Right kidney (tissue), 9 donors: ENCODE measurements at places on chromosomes 11 and 22.

- DNase-seq, result no peak
Measured at GRCh38 chr11:15878756-15879155, 477.6 kb downstream of the SOX6 start.

DNA sequence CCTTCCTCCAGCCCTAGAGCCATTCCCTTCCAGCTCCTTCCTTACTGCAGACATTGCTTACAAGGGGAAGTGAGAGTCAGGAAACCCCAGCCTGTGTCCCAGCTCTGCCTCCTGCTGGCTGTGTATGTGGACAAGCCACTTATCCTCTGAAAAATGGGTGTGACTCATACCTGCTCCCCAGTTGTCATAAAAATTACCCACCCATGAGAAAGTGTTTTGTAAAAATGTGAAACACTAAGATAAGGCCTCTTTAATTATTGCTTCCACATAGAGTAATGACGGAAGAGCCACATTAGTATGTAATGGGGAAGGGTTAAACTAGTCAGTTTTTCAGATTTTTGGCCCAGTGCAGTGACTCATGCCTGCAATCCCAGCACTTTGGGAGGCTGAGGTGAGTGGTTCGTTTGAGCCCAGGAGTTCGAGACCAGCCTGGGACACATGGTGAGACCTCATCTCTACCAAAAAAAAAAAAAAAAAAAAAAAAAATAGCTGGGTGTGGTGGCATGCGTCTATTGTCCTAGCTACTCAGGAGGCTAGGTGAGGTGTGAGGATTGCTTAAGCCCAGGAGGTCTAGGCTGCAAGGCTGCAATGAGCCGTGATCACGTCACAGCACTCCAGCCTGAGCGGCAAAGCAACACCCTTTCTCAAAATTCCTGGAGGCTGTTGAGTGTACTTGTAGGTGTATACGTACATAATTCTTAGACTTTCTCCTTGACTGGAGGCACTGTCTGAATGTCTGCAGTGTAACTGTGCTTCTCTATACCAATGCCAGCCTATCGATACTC is 84.9 kb downstream of the CTTN start:
- DNase-seq, result no peak

DNA sequence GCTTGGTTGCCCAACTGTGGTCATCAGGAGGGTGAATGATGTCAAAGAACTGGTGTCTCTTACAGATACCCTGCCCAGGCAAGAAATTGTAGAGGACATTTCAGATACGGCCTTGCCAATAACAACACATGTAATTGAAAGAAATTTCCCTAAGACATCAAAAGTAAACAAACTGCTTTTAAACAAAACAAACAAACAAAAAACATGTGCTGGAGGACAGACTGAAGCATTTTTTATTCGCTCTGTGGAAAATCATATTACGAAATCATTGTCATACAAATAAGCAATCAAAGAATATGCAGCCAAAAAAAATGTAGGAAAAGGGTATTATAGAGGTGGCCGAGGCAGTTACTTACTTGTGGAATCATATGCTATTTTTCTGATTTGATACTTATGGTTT is 52.1 kb upstream of the MYEOV start:
- no peak for DNase-seq

DNA sequence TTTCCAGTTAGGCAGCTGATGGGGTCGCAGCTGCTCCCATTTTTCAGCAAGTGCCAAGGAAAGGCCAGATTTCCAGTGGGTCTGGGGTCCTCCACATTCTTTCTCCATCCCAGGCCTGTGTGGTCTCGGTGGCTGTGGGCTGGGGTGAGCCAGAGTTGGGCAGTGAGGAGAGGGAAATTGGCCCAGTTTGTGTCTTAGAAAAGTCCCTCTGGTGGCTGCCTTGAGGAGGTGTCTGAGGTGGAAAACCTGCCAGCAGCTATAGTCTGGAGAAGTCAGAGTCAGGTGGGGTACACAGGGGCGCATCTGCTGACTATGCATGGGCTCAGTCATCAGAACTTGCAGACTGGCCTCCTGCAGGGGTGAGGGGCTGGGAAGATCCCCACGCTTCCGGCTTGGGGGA is 30.5 kb downstream of the MRGPRD start:
- no peak for DNase-seq

DNA sequence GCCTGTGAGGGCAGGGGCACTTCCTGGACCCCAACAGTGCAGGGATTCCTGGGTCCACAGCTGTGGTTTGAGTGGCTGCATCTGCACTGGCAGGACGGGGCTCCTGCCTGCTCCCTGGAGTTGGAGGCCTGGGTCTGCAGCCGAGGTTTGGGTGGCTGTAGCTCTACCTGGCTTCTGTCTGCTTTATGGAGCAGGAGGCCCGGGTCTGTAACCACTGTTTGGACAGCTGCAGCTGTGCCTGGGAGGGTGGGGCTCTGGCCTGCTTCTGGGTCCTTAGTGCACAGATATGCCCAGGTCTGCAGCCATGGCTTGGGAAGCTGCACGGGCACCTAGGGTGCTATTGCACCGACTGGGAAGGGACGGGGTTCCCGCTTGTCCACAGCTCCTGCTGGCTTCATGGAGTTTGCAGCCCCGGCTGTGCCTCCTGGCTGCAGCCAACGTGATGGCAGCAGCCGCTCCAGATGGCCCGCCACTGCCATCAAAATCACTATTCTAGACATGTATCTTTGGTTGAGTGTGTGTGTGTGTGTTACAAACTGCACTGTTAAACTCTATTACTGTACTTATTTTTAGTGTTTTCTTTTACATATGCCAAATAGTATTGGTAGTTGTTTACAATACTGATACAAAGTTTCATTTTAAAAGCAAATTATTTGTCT is 412.3 kb upstream of the KIRREL3 start:
- DNase-seq, result no peak

DNA sequence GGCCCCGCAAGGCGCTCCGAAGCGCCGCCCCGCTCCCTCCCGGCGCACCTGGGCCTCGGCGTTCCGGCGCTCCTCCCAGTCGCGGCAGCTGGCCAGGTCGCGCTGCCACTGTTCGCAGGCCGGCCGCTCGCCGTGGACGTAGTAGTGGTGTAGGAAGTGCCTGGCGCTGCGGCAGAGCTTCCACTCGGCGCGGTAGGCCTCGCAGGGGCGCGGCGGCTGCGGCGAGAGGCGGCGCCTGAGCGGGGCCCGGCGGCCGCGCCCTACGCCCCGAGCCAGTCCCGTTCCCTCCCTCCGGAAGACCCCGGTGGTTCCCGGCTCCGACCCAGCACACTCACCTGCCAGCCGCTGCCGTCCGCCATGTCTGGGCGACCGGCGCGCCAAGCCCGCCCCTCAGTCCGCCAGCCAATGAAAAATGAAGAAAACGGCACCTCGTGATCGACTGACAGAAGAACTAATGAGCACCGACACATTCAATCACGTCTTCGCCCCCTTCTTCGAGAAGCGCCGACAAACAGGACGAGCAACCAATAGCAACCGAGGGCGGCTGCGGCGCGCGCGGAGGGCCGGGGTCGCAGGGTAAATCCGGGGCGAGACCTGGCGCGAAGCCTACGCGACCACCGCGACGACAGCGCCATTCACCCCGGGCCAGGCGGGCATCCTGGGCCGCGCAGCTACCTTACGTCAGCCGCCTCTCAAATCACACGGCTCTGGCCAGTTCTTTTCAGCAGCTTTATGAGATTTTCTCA is at the start of gene C22orf39:
Gene C22orf39, minus strand, starts transcription at position 382 of the 746 bp plus-strand sequence. Its CDS starts 23 bp downstream, at position 359.
- peak; percentile 90 for DNase-seq

DNA sequence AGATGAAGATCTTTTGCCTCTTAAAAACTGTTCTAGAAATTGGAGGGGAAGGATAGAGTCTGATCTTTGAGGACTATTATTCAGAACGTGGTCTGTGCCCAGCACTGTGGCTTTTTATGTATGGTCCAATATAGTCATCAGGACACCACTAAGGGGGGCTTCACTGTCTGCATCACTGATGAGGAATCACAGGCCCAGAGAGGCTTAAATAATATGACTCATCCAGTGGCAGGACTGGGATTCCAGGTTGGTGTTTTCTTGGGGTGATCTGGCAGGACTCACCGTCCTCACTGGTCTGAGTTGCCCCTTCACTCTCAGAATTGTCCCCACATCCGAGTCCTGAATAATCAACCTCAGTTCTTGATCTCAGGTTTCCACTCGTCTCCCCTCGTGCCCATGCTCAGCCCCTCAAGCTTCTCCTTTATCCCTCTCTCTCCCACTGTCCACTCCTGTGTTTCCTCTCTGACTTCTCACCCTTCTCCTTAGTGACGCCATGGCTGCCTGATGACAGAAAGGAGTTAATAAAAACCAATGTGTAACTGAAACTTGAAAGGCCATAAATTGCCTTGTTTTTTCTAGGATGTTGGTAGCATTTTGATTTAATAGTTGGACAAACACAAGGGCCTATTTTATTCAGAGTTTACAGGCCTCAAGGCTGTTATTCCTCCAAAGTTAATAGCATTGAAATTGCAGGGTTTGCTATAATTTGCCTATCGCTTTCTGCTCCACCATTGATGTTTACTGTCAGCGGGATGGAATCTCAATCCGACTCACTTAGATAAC is 95.7 kb upstream of the NNMT start:
- DNase-seq, result no peak

DNA sequence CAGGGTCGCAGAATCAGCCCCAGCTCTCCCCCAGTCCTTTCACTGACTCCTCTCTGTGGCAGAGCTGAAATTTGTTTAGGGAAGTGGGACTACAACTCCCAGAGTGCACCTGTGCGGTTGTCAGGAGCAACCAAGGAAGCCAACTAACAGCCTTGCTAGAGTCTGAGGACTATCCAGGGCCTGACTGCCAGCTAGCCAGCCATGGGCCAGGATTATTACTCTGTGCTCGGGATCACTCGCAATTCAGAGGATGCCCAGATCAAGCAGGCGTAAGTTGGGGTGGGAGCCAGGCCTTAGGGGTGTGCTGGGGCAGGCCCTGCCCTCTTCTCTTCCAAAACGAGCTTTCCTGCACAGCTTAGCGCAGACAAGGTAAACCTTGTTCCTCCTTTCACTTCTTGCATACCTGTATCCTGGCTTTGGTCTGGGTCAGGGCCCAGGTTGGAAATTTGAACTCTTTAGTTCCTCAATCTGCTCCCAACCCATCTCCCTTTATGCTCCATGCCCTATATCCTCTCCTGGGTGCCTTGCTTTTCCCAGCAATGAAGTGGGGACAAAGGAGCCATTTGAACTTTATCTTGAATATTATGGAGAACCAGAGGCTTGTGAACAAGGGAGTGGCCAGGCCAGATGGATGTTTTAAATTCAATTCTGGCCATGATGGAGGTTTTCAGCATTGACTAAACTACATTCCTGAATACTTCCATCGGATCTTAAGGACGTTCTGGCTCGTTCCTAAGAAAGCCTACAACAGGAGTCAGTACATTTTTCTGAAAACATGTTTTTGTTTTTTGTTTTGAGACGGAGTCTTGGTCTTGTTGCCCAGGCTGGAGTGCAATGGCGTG is at the start of gene DNAJB13:
Gene DNAJB13, plus strand, starts transcription at position 158 of the 842 bp plus-strand sequence. Its CDS starts 44 bp downstream, at position 202.
- DNase-seq, result no peak

GRCh38 chr11:882596-882995 is 28.0 kb downstream of the CHID1 start:
- DNase-seq, result no peak

GRCh38 chr11:105000167-105000566 is 22.8 kb downstream of the CASP5 start:
- DNase-seq, result no peak

GRCh38 chr11:57798905-57799559 is 37.4 kb downstream of the CTNND1 start:
- DNase-seq, result peak; percentile 16

DNA sequence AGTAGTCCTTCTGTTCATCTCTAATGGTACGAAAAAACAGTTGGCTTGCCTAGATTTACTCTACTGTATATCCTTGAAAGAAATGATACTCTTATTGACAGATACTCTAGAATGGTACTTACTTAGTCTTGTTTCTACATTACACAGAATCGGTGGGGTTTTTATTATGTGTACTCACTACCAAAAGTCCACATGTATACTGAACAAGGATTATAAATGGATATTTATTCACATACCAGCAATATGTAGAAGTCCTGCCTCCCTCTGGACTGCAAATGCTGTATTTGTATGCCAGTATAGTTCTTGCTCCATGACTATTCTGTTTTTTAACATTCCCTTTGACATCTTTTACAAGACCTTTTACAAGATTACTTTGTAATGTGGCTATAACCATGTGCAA is 13.9 kb downstream of the PCF11 start:
- no peak for DNase-seq

DNA sequence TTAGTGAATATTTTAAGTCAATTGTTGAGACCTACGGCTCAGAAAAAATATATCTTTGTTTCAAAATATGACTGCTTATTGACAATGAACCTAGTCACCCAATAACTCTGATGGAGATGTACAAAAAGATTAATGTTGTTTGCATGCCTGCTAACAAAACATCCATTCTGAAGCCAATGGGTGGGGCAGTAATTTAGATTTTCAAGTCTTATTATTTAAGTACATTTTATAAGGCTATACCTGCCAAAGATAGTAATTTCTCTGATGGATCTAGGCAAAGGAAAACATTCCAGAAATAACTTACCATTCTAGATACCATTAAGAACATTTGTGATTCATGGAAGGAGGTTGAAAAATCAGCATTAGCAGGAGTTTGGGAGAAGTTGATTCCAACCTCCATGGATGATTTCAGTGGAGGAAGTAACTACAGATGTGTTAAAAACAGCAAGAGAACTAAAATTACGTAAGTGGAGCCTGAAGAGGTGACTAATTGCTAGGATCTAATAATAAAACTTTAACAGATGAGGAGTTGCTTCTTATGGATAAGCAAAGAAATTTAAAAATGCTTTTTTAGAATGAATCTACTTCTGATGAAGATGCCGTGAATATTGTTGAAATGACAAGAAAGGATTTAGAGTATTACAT is 26.4 kb upstream of the OR8D2 start:
- DNase-seq, result no peak

GRCh38 chr11:93618371-93618770 is 43.1 kb upstream of the CEP295 start:
- DNase-seq, result no peak

GRCh38 chr22:36386351-36386899 is 1.3 kb downstream of the MYH9 start:
- peak; percentile 74 for DNase-seq

DNA sequence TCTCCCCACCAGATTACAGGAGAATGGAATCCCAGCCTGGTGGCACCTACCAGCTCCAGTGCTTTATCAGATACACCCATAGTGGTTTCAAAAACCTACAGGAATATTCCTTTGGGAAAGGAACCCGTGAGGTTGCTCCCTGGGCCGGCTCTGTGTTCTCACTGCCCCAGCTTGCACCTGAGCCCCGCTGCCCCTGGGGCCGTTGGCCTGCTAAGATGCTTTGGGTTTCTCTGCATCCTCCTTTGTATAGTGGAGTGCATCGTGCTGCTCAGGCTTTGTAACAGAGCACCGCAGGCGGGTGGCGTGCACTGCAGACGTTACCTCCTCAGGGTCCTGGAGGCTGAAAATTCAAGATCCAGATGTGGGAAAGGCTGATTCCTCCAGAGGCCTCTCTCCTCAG is 414.1 kb downstream of the BRD1 start:
- DNase-seq, result no peak

GRCh38 chr11:61145228-61146005 is 15.8 kb downstream of the VPS37C start:
- DNase-seq, result no peak

DNA sequence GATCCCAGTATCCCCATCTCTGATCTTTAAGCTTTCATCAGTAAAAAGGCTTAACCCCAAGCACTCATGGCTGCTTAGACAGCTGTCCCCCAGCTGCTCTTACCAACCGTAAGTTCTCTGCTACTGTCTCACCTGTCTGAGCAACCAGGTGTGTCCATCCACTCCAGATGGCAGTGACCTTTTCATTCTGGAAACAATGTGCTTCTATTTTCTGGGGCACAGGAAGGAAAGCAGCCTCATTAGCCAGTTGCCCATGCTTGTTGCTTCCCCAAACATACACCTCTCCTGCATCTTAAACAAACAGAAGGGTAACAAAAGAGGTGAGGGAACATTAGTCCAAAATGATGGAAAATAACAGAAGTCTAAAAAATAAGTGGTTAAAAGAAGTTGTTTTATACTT is 24.4 kb downstream of the SERGEF start:
- no peak for DNase-seq

- DNase-seq, result no peak
Measured at GRCh38 chr22:49599691-49600455, 227.8 kb downstream of the BRD1 start.
